ENCODE measurements at places on chromosomes 3 and 15.
A peak's percentile ranks its signal among the peaks of the same experiment; 100 is the strongest.

DNA sequence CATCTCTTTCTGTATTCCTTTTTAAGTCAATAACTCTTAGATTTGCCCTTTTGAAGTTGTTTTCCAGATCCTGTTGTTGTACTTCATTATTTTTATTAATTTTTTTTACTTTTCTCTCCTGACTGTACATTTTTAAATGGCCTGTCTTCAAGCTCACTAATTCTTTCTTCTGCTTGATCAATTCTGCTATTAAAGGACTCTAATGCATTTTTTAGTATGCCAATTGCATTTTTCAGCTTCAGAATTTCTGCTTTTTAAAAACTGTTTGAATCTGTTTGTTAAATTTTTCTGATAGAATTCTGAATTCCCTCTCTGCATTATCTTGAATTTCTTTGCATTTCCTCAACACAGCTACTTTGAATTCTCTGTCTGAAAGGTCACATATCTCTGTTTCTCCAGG lies 5.6 kb downstream of the OR5K4 start:
- no peak for DNase-seq

GRCh38 chr3:43953814-43954692 lies 263.3 kb downstream of the ABHD5 start:
- DNase-seq, result no peak

GRCh38 chr3:150603980-150604319 lies 829 bp downstream of the SELENOT start:
- no peak for DNase-seq

GRCh38 chr15:67383899-67384298 lies 129.3 kb downstream of the IQCH start:
- DNase-seq, result no peak

- peak; percentile 88 for DNase-seq
Observed at GRCh38 chr3:51669241-51670052, 1.6 kb upstream of the TEX264 start.

DNA sequence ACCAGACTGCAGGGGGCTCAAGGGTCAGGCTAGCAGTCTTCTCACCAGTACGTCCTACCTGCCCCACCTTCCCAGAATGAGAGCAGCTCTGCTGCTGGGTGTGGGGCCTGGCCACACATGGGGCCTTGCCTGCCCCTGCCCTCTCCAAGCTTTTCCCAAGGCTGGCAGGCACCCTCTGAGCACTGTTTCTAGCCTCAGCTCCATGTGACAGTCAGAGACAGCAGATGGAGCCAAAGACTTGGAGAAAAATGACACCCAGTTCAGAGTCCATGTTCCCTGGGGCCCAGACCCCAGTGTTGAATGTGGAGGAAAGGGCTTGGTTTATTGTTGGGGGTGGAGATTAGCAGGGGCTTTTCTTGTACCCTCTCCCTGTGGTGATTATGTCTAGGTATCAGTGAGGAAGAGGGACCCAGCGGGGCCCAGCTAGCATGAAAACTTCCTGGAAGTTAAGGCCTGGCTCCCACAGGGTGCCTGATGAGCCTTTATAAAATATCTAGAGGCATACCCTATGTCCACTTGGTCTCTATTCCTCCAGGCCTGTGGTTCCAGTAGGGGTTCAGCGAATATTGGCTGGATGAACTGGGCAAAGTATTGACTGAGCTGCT lies 153.8 kb downstream of the EEFSEC start:
- no peak for DNase-seq

DNA sequence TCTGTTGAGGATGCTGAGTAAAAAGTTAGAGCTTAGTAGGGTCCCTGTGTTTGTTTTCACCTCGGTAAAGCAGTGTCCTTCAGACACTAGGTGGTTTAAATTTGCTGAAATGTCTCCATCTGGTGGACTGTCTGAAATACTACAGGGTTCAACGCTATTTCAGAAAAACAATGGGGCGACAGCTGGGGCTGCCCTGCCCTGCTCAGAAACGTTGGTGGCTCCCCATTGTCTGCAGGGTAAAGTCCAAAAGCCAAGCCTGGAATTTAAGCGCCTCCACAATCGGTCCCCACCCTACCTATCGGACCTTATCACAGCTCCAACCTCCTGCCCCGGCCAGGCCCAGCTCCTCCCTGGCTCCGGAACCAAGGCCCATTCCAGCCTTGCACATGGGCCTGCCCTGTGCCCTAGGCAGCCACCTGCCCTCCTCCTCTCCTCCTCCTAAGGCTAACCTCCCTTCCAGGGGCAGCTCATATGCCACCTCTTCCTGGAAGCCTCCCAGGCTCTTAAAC lies 4.3 kb upstream of the TSEN2 start:
- peak; percentile 30 for DNase-seq

DNA sequence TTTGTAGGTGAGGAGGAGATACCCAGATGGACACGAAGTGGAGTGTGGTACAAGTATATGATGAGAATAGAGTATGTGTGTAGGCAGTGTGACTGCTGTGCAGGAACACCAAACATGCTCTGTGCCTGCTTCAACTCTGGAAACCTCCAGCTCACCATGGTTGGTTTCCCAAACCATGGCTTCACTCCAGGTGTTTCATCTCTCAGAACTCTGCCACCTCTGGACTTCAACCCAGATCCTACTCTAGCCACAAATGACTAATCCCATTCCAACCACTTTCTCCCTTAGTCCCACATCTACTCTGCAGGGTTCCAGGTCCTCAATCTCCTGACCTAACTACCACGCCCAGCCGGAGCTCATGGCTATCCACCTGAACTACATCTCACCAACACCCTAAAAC lies 102.1 kb downstream of the RYK start:
- DNase-seq, result no peak

- no peak for DNase-seq
Observed at GRCh38 chr3:121896823-121897222, 2.6 kb downstream of the SLC15A2 start.

- no peak for DNase-seq
Observed at GRCh38 chr3:106022913-106023312, 154.1 kb upstream of the CBLB start.

- no peak for DNase-seq
Observed at GRCh38 chr15:66241087-66241907, 12.3 kb downstream of the MEGF11 start.

DNA sequence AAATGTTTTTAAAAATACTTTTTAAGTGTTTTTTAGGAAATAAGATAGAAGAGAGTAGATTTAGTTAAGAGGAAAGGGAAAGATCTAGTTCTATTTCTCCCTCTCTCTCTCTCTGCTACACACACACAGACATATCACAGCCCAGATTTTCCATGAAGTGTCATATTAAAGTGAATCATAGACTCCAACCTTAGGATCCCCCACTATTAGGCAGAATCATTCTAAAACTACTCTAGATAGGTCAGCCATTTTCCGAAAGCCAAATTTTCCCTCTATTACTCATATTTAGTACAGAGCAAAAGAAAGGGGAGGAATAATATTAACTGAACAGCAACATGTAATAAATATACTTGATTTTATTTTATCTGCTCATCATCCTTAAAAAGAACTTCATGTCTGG lies 45.1 kb upstream of the RSL24D1 start:
- no peak for DNase-seq

DNA sequence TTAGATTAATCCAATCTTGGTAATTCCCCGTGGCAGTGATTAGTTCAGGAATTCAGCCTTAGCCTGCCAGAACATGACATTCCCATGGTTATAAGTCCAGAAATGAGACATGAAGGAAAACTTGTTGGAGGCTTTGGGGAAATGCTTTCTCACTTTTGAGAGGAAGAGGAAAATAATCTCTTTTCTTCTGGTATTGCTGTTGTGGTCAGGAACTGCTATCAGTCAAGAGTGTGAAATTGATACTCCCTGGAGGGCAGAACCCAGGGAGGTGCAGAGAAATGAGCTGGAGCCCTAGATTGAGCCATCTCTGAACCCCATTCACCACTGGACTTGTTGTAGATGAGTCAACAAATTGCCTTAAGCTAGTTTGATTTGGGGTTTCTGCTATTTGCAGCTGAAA lies 38.6 kb upstream of the APH1B start:
- DNase-seq, result peak; percentile 37

DNA sequence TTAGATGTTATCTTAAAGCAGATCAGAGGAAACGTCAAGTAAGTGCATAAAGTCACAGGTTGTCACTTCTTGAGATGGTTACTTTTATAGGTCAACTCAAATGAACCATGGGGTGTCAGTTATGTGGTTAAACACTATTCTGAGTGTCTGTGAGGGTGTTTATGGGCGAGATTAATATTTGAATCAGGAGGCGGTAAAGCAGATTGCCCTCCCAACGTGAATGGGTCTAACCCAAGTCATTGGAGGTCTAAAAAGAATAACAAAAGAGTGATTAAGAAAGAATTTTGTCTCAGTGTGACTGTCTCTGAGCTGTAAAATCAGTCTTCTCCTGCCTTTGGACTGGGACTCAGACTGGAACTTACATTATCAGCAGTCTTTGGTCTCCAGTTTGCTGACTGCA lies 977.5 kb downstream of the NAALADL2 start:
- DNase-seq, result no peak

DNA sequence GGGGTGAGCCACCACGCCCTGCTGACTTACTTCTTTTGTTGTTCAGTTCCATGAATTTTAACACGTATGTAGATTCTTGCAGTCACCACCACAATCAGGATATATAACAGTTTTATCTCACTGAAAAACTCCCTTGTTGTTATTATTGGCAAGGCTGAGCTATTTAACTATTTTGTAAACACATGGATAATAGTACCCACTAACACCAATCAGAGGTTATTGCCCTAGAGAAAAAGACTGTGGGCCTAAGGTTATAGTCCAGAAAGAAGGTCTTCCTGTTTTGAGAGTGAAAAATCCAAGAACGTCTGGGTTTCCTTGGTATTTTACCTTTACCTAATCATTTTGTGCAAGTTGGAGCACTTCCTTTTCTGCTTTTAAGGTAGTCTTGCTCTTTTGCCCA lies 9.5 kb downstream of the ZWILCH start:
- no peak for DNase-seq

GRCh38 chr3:32438596-32439344 lies 47.1 kb downstream of the CMTM7 start:
- DNase-seq, result no peak

- DNase-seq, result peak; percentile 37
Observed at GRCh38 chr15:42147431-42147735, 9.1 kb downstream of the PLA2G4F start.

DNA sequence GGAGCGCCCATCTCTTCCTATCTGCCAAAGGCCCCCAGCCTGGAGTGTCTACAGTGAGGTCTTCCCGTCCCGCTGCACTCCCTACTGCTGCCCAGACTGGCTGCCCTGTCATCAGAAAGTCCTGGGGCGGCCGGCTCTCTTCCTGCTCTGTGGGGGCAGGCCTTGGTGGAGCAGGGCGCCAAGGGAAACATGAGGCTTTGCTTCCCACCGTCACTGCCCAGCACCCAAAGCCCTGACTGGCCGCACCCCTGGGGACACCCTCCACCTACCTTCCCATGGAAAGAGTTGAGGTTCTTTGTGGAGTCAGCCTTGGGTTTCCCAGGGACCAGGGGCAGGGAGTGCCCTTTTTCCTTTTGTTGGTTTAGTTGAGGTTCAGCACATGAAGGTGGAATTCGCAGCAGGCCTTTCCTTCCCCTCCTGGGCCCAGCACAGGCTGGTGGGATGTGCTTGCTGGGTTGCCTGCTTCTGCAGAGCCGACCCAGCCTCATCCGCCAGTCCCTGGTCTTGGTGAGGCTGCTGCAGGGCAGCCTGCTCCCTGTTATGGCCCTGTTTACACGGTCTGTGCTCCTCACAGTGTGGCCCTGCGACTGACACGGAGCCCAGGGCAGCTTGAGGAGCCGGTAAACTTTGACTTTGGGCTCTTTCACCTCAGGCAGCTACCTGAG lies 51.8 kb upstream of the PLXNA1 start:
- DNase-seq, result no peak

DNA sequence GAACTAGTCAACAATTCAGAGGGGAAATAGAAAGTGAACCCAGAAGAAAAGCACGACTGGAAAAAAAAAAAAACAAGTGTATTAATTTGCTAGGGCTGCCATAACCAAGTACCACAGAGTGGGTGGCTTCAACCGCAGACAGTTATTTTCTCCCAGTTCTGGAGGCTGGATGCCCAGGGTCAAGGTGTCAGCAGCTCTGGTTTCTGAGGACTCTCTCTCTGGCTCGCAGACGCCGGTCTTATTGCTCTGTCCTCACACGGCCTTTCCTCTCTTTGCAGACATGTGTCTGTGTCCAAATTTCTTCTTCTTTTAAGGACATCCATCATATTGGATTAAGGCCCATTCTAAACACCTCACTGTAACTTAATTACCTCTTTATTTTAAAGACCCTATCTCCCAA lies 291.8 kb downstream of the XXYLT1 start:
- DNase-seq, result no peak

GRCh38 chr15:98873441-98874218 lies 134.0 kb downstream of the PGPEP1L start:
- DNase-seq, result no peak

DNA sequence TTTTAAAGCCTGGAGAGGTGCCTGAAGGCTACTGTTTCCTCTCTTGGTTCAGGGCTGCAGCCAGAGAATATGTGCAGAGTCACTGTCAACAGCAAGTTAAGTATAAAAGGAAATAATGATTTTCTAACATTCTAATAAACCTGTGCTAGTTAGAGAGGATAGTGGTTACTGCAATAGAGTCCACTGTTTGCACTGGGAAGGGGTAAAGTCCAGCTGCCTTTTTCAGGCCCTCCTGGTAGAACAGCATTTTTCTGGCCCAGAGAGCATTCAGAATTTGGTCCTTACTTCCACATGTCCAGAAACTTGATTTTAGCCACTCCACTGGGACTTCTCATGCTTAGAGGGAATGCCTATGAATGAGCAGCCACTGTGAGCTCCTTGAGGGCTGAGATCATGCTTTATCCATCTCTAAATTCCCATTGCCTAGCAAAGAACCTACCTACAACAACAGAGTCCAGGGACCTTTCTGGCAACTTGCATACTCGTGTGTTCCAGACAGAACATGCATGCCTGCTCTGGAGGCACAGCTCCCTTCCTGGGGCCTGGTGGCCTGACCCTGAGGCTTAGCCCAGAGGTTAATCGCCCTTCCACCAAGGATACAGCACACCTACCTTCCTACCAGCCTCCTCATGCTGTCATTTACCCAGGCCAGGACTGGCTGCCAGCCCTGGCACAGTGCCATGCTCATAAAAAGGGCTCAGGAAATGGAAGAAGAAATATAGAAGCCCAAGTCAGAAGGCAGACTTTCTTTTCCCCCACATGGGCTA lies 50.3 kb upstream of the ATP13A3 start:
- DNase-seq, result no peak

- no peak for DNase-seq
Observed at GRCh38 chr3:71163198-71163918, 420.2 kb downstream of the FOXP1 start.

- DNase-seq, result no peak
Observed at GRCh38 chr15:23074684-23075083, 35.3 kb upstream of the TUBGCP5 start.

DNA sequence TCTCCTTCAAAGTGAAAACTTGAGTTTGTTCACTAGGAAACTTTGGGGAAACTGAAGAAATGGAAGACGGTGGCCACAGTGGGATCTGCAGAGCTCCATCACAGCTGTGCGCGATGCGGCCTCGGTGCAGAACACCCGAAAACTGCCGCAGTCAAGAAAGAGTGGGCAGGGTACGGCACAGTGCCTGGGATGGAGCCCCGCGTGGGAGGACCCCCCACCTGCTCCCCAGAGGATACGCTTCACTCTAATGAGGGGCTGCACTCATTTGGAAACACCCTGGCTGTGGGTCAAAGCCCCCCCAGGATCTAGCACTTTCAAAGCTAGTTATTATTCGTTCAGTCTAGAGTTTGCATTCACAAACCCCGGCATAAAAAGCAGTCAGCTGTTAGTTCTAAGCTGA lies 9.5 kb downstream of the ADAMTS17 start:
- DNase-seq, result no peak

- no peak for DNase-seq
Observed at GRCh38 chr15:26967719-26968269, 3.2 kb upstream of the GABRG3 start.

Measured in activated naive CD4-positive, alpha-beta T cell treated with anti-CD3 and anti-CD28 coated beads, Interleukin-2, amount 50 U/mL, for 72 hours (primary cell).